ENCODE measurements at places on chromosomes 13 and 19.

- no peak for DNase-seq
Observed at GRCh38 chr13:110841846-110842245, 73.0 kb downstream of the ANKRD10 start.

DNA sequence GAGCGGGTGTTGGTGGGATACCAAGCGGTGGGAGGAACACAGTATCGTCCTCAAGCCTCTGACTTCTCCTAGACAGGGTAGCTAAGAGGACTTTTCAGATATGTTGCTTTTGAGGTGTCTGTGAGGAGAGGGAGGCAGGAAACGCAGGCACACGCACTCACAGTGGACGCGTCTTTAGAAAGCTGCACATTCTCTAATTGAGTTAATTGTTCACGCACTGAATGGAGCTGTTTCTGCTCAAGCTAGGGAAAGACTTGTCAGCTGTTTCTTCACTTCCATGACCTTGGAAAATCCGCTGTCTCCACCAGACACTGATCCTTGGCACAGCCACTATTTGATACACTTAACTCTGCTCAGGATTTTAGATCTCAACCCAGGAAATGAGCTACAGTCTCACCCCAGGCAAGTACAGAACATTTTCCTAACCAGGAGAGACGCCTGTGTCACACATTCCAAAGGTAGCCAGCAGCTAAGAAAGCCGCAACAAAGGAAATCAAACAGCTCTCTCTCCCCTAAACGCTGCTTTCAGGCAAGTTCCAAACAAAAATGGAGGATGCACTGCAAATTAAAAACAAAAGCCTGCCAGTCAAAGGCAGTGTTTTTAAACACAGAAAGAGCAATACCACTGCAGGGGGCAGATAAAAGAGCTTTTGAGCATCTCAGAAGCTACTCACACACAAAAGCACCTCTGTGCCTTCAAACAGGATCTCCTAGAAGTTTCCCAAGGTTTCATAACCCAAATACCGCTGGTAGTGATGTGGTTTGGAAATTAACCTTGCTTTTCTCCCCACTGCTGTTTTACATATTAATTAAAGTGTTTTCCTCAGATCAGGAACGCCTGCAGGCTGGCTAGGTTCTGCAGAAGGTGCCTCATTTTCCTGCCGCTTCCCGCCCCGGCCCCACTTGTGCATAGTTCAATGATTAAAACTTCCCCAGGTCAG, 57.3 kb downstream of the IRS2 start:
- no peak for DNase-seq

DNA sequence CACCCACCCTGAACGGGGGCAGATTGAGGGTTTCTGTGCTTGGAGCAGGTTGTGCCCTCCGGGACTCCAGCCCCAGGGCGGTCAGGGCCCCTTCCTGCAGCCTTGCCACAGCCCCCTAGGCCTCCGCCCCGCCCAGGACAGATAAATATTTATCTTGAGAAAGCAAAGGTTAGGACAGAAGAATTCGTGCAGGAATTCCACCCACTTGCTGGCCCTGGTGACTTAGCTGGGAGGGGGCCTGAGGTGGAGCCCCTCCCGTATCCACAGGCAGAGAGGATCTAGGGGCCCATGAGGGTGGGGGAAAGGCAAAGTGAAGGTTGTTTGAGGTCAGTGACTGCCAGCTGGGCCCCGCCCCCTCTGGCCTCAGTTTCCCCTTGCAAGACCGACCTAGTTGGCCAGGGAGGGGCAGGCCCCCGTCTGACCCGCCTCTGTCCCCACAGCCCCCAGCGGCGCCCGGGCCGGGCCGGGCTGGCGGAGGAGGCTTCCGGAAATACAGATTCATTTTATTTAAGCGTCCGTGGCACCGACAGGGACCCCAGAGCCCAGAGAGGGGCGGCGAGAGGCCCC, 5.2 kb downstream of the MIDN start:
- no peak for DNase-seq

DNA sequence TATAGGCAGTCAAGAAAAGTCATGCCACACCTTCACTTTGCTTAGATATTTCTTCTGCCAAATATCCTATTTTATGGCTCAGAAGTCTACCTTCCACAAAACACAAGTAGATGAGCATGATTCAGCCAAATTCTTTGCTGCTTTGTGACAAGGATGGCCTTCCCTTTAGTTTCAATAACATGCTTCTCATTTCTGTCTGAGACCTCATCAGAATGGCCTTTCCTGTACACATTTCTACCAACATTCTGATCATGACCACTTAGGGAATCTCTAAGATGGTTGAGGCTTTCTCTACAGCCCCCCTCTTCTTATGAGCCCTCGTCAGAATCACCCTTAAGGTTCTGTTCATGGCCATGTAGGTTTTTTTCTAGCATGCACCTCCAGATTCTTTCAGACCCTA, 96.2 kb downstream of the COL4A2 start:
- DNase-seq = no peak

All from GM18507 (cell line).